ENCODE measurements at places on chromosomes 3 and 15.

DNA sequence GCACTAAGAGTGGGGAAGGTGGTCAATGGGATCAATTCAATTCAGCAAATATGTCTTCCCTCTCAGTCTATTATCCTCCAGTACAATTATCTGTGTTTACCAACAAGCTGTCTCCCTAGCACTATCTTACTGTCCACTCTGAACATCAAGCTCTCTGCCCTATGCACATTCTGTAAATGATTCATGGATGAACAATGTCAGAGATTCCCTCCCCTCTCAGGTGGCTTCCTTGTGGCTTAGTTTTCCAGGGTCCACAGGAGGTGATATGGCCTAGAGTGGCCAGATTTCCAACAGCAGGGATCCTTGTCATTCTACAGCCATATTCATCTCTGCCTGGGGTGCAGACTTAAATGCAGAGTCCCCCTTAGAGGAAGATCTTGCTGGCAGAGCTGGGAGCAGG lies 225.1 kb downstream of the UACA start:
- H3K27ac ChIP-seq = no peak overlapping the region
- no peaks in the 10 kb centered on the region for H3K36me3 ChIP-seq
- peaks cover 22% of the 10 kb centered on the region for H3K27me3 ChIP-seq
- no peak for DNase-seq
- H3K4me1 ChIP-seq = no peaks in the 10 kb centered on the region
- H3K4me3 ChIP-seq = no peak overlapping the region

DNA sequence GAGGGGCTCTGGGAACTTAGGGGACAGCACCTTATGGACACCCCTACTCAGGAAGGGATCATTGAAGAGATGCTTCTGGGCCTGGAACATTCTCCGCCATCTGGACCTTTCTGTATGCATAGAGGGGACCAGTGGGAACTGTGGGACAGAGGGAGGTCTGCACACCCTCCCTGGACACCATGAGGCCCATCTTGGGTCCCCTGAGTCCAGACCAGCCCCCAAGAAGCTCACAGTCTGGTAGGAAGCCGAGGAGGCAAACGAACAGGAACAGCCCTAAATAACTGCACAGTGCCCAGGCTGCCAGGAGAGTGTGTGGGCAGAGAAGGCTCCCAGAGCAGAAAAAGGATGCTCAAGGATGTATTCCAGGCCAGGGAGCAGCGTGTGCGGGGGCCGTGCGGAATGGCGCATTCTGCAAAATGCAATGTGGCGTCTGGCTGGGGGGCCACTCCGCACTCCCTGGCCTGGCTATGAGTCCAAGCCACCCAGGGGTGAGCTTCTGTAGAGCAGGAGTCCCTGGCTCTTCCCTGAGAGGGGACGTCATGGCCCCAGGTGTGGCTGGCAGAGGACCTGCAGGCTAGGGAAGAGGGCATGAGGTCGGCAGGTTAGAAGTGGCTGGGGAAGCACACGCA lies 24.5 kb upstream of the KLF13 start:
- H3K36me3 ChIP-seq = no peaks in the 10 kb centered on the region
- no peak overlapping the region for H3K27ac ChIP-seq
- H3K4me3 ChIP-seq = no peak overlapping the region
- H3K4me1 ChIP-seq = peaks cover 51% of the 10 kb centered on the region

DNA sequence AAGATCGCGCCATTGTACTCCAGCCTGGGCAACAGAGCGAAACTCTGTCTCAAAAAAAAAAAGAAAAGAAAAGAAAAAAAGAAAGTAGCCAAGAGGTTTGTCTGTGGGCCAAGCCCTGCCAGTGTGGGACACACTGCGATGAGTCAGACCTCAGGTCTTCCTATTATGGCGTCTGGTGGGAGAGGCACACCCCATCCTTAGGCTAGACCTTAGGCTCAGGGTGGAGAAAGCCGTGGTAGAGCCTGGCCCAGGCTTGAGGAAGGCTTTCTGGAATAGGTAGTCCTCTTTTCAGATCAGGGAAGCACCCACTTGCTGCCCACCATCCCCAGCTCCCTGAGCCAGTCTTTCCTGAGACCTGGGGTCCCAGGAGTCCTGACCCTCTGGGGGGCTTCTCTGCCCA lies 6.0 kb downstream of the HEMK1 start:
- no peaks in the 10 kb centered on the region for H3K27me3 ChIP-seq
- H3K4me1 ChIP-seq = peaks cover 19% of the 10 kb centered on the region
- H3K36me3 ChIP-seq = peaks cover 63% of the 10 kb centered on the region
- H3K4me3 ChIP-seq = no peak overlapping the region
- no peak for DNase-seq
- H3K27ac ChIP-seq = no peak overlapping the region

GRCh38 chr15:101310508-101310907 lies 15.5 kb upstream of the SNRPA1 start:
- no peaks in the 10 kb centered on the region for H3K4me1 ChIP-seq
- H3K27me3 ChIP-seq = no peaks in the 10 kb centered on the region
- H3K4me3 ChIP-seq = no peak overlapping the region
- peaks cover 10% of the 10 kb centered on the region for H3K36me3 ChIP-seq

DNA sequence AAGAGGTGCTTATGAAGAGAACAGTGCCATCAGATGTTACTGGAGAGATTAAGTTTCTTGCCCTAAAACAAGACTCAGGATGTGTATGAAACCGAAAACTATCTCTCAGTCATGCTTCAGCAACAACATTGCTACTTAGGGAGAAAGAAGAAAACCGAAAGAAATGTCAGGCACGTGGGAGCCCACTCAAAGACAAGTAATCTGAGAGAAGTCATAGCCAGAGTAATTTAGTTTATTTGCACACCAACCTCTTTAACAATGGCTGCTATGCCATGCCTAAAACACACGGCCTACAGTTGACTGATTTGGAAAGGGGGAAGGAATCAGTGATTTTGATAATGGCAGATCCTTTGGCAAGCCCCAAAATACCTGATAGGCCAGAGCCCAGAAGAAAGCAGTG lies 162.9 kb downstream of the TIGIT start:
- no peaks in the 10 kb centered on the region for H3K36me3 ChIP-seq
- peaks cover 32% of the 10 kb centered on the region for H3K4me1 ChIP-seq
- no peak for DNase-seq
- H3K4me3 ChIP-seq = no peak overlapping the region

DNA sequence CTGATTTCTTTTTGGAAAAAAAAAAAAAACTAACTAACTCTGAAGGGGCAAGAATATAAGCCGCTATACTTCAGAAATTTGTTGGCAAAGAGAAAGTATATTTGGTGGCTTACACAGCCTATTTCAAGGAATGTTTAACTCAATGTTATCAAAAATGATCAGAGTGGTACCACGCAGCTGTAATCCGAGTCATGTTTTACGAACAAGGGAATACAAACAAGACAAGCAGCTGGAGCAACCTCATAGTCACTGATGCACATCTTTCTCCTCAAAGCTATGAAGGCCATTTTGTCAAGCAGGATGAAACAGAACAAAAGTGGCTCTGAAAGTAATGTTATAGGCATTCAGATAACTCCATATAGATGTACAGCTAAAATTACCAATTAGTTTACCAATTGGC lies 81.2 kb downstream of the SCAPER start:
- peaks cover 7% of the 10 kb centered on the region for H3K36me3 ChIP-seq
- no peak overlapping the region for H3K27ac ChIP-seq
- DNase-seq = no peak
- no peaks in the 10 kb centered on the region for H3K4me1 ChIP-seq
- no peak overlapping the region for H3K4me3 ChIP-seq

- no peaks in the 10 kb centered on the region for H3K27me3 ChIP-seq
- H3K4me1 ChIP-seq = peaks cover 16% of the 10 kb centered on the region
- peak within 1 kb of the TSS; percentile 55 for H3K4me3 ChIP-seq
- H3K36me3 ChIP-seq = no peaks in the 10 kb centered on the region
Measured at GRCh38 chr3:128993461-128994172, at the start of gene CFAP92. TSS of gene CFAP92 (minus strand) at chr3:128994076. CDS start at chr3:128993304, 772 bp downstream.

- no peaks in the 10 kb centered on the region for H3K27me3 ChIP-seq
- H3K36me3 ChIP-seq = no peaks in the 10 kb centered on the region
- no peak overlapping the region for H3K4me3 ChIP-seq
- H3K4me1 ChIP-seq = no peaks in the 10 kb centered on the region
Measured at GRCh38 chr15:86644339-86644738, 564.7 kb downstream of the AGBL1 start.

DNA sequence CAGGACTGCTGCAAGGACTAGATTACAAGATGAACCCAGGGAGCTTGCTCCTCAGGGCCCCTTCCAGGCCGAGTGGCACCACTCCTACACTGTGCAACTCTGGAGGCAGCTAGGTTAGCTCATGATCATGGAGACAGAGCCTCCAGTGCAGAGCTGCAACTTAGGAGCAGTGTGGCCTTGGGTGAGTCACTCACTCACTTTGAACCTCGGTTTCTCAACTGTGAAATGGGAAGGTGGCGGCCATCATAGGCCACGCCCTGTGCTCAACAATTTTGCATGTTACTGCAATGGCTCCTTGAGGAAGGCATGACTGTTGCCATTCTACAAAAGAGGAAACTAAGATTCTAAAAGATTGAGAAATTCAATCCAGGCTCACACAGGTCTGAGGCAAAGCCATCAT lies 11.2 kb upstream of the CXCR6 start:
- H3K27me3 ChIP-seq = no peaks in the 10 kb centered on the region
- H3K4me3 ChIP-seq = no peak overlapping the region
- peaks cover 96% of the 10 kb centered on the region for H3K36me3 ChIP-seq
- no peak overlapping the region for H3K27ac ChIP-seq
- no peaks in the 10 kb centered on the region for H3K4me1 ChIP-seq

DNA sequence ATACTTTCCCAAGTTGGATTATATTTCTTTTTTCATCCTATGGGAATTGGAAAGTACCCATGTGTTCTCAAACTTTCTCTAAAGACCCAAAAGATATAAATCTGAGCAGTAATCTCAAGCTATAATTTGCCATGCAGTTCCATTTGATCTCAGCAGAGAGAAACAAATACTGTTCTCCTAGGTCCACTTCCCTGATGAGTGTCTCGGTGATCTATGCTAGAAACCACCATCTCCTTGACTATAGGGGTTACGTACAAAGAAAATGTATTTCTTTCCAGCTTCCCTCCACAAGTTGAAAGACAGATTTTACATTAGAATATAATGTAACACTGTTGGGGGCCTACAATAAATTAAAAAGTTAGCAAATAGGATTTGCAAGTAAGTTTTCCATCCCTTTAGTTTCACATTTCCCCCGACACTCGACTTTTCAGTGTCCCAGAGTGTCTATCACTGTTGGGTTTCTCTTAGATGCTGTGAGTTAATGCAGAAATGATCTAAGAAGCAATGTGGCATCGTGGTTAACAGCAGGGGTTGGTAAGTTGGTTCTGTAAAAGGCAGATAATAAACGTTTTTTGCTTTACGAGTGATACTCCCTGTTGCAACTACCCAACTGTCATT lies 465.1 kb upstream of the CFAP20DC start:
- H3K27ac ChIP-seq = no peak overlapping the region
- no peak overlapping the region for H3K4me3 ChIP-seq
- DNase-seq = no peak
- no peaks in the 10 kb centered on the region for H3K4me1 ChIP-seq

DNA sequence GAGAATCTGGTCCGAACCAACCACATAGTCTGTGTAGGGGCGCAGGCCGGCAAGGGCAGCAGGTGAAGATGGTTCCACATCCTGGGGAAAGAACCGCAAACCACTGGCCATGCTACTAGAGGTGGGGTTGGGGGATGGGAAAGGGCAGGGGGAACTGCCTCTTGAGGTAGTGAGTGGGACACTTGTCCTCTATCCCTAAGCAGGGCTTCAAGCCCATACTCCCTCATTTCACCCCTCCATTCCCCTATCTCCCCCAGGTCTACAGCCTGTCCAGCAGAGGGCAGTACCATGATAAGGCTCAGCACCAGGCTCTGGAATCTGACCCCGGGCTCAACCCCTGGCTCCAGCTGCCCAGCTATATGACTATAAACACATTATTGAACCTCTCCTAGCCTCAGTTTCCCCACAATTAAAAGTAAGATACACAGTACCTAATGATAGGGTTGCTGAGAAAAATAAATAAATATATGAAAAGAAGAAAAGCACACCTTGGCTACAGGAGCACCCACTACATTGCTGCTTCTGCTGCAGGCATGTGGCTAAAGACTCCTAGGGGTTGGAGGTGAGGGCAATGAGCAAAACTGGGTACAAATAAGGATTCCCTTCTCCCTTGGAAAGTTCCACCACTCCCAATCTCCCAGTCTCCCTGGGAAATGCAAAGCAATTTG lies 6.3 kb downstream of the GORASP1 start:
- H3K4me1 ChIP-seq = peaks cover 57% of the 10 kb centered on the region
- H3K27ac ChIP-seq = peak overlapping the region; percentile 11
- peaks cover 47% of the 10 kb centered on the region for H3K36me3 ChIP-seq
- H3K4me3 ChIP-seq = no peak overlapping the region
- peak; percentile 77 for DNase-seq

- no peak overlapping the region for H3K4me3 ChIP-seq
- no peak overlapping the region for H3K27ac ChIP-seq
- no peaks in the 10 kb centered on the region for H3K36me3 ChIP-seq
- H3K4me1 ChIP-seq = peaks cover 52% of the 10 kb centered on the region
- H3K27me3 ChIP-seq = no peaks in the 10 kb centered on the region
Measured at GRCh38 chr3:177141899-177142646, 55.2 kb downstream of the TBL1XR1 start.

GRCh38 chr3:141941093-141941492 lies 64.7 kb downstream of the ATP1B3 start:
- H3K4me3 ChIP-seq = no peak overlapping the region
- H3K36me3 ChIP-seq = no peaks in the 10 kb centered on the region
- no peaks in the 10 kb centered on the region for H3K4me1 ChIP-seq
- DNase-seq = no peak

DNA sequence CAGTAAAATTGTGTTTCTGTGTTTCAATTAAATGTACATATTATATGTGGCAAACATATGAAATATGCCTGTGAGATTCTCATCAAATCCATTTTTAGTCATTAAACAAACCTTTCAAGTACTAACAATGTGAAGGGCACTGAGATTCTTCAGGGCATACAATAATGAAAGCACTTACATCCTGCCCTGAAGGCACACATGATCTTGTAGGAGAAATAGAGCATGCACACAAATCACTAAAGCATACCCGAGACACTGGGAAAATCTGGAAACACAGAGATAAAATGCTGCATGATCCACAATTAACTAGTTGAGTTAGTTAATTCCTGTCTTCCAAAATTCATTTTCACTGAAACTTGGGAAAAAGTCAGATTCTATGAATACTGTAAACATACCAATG lies 810.5 kb upstream of the NECTIN3 start:
- H3K4me3 ChIP-seq = no peak overlapping the region
- H3K27ac ChIP-seq = no peak overlapping the region
- H3K36me3 ChIP-seq = no peaks in the 10 kb centered on the region
- no peaks in the 10 kb centered on the region for H3K4me1 ChIP-seq

DNA sequence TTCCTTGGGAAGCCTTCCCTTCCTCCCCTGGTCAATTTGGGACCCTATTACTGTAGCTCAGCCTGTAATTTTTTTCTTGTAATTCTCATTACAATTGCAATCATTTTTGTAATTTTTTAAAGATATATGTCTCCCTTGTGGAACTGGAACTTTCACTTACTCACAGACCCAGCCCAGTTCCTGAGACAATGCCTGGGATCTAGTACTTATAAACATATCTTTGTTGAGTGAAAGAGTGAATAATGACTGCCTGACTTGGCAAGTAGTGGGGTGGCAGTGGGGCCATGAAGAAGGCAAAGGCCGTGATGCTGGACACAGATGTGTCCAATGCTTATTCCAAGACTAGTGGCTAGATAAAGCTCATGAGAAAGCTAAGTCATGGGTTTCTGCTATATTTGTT lies 294.5 kb upstream of the LRRN1 start:
- no peaks in the 10 kb centered on the region for H3K27me3 ChIP-seq
- H3K36me3 ChIP-seq = no peaks in the 10 kb centered on the region
- no peaks in the 10 kb centered on the region for H3K4me1 ChIP-seq
- H3K27ac ChIP-seq = no peak overlapping the region

All from esophagus muscularis mucosa (tissue), 4 donors.